AG10803 (cell line): ENCODE measurements at places on chromosomes 4 and X.

- DNase-seq, result no peak
Measured at GRCh38 chr4:108272046-108272445, 103.3 kb upstream of the LEF1 start.

DNA sequence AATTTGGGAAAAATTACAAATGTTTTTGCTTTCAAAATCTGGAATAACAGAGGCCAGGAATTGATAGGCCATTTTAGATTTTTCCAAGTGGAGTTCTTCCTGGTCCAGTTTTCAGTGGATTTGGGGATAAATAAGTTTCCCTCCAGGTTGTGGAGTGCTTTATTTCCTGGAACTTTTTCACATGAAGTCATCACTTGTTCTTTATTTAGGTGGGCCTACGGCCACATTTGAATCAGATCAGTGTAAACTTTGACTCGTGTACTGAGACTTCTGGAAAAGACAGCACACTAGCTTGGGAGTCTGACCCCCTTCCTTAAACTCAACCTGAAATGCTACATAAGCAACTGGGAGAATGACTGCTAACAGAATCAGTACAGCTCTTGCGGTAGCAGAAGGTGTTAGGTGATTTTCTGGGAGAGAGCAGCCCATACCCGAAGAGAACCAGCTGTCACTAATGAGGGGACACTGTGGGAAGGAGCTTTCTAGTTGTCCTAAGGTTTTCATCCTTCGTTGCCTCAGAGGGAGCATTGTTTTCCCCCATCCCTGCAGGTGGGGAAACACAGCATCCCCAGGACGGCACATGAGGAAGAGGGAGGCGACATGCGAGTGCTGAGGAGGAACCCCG, 235.2 kb upstream of the FAT1 start:
- DNase-seq, result no peak

- no peak for DNase-seq
Measured at GRCh38 chrX:6026980-6027379, 201.7 kb downstream of the NLGN4X start.

DNA sequence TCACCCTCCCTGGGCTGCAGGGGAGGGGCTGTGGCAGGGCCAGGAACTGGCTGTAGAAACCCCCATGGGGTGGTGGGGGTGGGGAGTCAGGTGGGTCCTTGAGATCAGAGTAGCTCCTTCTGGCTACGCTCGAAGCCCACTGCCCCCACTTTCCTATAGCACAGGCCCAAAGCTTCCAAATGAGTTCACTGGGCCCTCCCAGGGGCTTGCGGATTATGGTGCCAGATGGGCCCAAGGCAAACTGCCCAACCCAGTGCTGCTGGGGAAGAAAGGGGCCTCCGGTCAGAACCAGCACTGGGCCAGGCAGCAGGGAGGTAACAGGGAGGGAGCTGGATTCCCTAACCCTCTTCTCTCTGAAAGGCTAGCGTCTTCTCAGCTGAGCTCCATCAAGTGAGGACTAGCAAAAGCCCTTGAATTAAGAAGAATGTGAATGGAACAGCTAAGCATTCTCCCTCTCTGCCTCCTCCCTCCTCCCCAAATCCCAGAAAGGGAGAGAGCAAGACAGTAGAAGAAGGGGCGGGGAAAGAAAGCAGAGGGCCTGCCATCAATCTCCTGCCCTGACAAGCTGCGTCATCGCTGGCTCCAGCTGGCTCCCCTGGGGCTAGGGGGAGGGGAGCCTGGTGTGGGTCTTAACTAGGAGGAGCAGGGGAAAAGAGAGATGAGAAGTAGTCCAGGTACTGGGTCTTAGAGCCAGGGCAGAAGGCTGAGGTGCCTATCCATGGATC, 34.7 kb downstream of the FRMPD3 start:
- peak; percentile 20 for DNase-seq

GRCh38 chr4:107972605-107973004, 17.1 kb upstream of the HADH start:
- no peak for DNase-seq

GRCh38 chrX:9767375-9767774, 1.7 kb upstream of the GPR143 start:
- no peak for DNase-seq
